ENCODE measurements at places on chromosomes 6 and 20. TPM values are rescaled to one million over a fixed set of nuclear protein-coding genes. Genes with fewer than 3 reads are reported as not detected.
A peak's percentile ranks its signal among the peaks of the same experiment; 100 is the strongest.

DNA sequence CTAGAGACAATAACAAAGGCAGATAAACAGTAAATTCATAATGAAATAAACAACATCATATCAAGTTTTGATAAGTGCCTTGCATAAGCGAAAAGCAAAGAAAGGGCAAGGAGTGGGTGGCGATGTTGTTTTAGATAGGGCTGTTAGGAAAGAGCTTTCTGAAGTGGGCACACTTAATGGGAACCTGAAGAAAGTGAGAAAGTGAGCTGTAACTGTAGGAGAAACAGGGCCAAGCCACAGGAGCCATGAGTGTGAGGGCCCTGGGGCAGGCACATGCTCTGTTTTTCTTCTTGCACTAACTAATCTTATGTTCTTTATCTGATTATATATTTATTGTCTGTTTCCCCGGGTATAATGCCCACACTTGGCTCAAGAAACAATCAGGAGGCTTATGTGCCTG lies 193.4 kb upstream of the SUPT3H start:
- no peak overlapping the region for H3K27ac ChIP-seq
- DNase-seq: no peak
- peaks cover 36% of the 10 kb centered on the region for H3K4me1 ChIP-seq
- H3K27me3 ChIP-seq: no peaks in the 10 kb centered on the region

DNA sequence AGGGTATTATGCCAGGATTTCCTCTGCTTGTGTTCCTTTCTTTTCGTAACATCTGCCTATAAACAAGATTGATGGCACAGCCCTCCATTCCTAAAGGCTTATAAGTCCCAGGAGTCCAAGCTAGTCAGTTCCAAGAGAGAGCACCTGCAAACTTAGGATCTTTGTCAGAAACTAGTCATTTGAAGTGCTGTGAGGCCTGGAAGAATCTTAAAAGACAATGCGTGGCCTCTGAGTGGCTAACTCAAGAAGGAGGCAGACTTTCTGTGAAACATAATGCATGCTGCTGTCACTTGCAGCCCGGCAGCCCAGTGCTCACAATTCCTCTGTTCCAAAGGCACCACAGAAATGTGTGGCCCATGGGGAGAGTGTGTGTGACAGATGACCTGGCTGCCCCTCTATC lies 135.0 kb upstream of the SUPT3H start:
- no peaks in the 10 kb centered on the region for H3K27me3 ChIP-seq
- no peak overlapping the region for H3K4me3 ChIP-seq
- H3K27ac ChIP-seq: no peak overlapping the region

The PKIB gene
- 2.2 TPM for total RNA-seq

The CNPY3 gene
- total RNA-seq: 31.4 TPM

The OTOR gene
- not detected for total RNA-seq

The PLCB1 gene
- 42.4 TPM for total RNA-seq

The KIF6 gene
- total RNA-seq: 0.49 TPM

The TDRD6 gene
- total RNA-seq: not detected

The PTCRA gene
- total RNA-seq: not detected

DNA sequence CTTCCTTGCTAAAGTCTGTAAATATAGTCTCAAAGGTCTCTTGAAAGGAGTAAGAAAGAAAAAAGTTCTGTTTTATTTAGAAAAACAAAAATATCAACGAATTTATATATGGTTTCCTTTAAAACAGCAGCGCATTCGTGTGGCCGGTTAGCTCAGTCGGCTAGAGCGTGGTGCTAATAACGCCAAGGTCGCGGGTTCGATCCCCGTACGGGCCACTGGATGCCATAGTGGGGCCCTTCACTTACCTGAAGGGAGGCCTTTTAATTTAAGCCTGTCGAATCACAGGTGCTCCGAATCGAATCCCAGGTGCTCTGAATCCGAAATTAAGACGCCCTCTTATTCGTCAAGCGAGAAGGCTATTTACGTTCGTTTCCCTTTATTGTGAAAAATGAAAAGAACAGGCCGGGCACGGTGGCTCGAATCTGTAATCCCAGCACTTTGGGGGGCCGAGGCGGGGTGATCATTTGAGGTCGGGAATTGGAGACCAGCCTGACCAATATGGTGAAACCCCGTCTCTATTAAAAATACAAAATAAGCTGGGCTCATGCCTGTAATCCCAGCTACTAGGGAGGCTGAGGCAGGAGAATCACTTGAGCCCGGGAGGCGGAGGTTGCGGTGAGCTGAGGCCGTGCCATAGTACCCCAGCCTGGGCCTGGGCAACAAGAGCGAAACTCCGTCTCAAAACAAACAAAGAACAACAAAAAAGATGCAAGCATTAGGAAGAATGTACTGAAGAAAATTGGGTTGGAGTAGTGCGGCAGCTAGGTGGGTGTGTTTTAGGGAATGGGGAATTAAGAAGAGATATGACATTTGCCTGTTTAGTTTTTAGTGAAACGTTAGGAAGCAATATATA lies 195.8 kb upstream of the ZNF184 start:
- peaks cover 37% of the 10 kb centered on the region for H3K4me1 ChIP-seq
- no peaks in the 10 kb centered on the region for H3K27me3 ChIP-seq
- H3K4me3 ChIP-seq: peak overlapping the region; percentile 64
- DNase-seq: peak; percentile 66
- H3K36me3 ChIP-seq: no peaks in the 10 kb centered on the region
- no peak overlapping the region for H3K27ac ChIP-seq

The MDFI gene
- total RNA-seq: not detected

The ARG1 gene
- 3.5 TPM for total RNA-seq

DNA sequence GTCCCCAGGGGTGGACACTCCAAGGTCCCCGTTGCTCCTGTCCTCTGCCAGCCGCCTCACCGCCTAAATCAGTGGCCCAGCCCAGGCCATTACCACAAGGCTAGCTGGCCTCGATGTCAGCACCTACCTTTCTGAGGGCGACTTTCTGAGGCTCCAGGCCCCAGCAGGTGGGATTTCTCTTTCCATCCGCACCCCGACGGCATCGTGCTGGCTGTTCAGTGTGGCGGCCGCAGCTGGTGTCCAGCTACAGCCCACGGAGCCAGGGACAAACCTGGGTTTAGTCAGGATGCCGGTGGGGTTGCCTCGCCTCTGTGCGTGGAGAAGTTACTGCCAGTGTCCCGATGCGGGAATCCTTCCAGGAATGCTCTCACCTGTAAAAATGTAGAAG lies 60.8 kb downstream of the ERMARD start:
- DNase-seq: no peak
- no peak overlapping the region for H3K27ac ChIP-seq
- H3K36me3 ChIP-seq: no peaks in the 10 kb centered on the region
- no peak overlapping the region for H3K4me3 ChIP-seq
- H3K27me3 ChIP-seq: no peaks in the 10 kb centered on the region

GRCh38 chr6:46412662-46413061 lies 78.6 kb downstream of the RCAN2 start:
- H3K4me3 ChIP-seq: no peak overlapping the region
- H3K27ac ChIP-seq: no peak overlapping the region
- no peaks in the 10 kb centered on the region for H3K36me3 ChIP-seq
- H3K27me3 ChIP-seq: no peaks in the 10 kb centered on the region

DNA sequence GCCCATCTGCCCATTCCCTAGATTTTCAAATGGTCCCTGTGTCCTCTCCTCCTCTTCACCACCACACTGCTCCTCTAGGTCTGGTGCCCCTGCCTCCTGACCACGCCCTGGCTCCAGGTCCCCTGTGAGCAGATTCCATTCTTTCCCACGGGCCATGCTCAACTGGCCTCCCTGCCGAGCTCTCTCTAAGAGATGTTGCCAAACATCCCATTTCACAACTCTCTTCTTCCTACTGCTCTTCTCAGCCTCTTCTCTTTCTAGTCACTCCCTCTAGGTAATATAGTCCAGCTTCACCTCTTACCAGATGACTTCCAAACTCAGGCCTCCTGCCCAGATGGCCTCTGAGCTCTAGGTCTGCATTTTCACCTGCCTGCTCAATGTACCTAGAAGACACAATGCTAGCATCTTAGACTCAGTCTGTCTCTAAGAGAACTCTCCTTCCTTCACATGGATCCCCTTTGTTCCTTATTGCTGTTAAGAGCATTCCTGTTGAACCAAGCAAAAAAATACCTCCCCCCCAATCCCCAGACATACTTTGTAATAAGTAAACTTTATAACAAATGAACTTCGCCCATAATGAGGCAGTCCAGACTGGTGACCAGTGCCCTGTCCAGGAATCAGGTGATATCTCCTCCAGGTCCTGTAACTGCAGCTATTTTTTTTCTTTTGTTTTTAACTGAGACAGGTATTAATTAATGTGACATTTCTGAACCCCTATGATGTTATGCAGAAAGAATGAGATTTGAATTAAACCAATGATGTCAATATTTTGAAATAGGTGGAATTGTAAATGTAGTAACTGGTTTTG lies 79.0 kb downstream of the LYRM4 start:
- no peak for DNase-seq
- H3K27ac ChIP-seq: no peak overlapping the region
- peaks cover 4% of the 10 kb centered on the region for H3K4me1 ChIP-seq
- peaks cover 9% of the 10 kb centered on the region for H3K36me3 ChIP-seq
- no peak overlapping the region for H3K4me3 ChIP-seq

DNA sequence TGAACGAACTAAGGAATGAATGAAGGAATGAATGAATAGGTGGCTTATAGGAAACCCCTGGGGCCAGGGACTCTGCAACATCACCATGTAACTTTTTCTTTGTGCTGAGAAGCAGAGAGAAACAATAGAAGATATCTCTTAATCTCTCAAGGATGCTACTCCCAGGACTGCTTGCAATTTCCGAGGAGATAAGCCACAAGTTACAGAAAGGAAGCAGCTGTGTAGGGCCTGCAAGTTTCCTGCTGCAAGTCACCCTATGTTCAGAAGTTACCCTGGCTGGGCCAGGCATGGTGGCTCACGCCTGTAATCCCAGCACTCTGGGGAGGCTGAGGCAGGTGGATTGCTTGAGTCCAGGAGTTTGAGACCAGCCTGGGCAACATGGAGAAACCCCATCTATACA lies 7.3 kb upstream of the MAVS start:
- H3K27ac ChIP-seq: no peak overlapping the region
- H3K36me3 ChIP-seq: no peaks in the 10 kb centered on the region
- no peak overlapping the region for H3K4me3 ChIP-seq
- no peaks in the 10 kb centered on the region for H3K27me3 ChIP-seq
- no peak for DNase-seq

- no peaks in the 10 kb centered on the region for H3K27me3 ChIP-seq
- H3K27ac ChIP-seq: no peak overlapping the region
- H3K36me3 ChIP-seq: no peaks in the 10 kb centered on the region
- H3K4me3 ChIP-seq: no peak overlapping the region
- H3K4me1 ChIP-seq: peaks cover 13% of the 10 kb centered on the region
These were observed 7.6 kb downstream of the RIPOR2 start for GRCh38 chr6:24927985-24928745.

The TEAD3 gene
- 14.4 TPM for total RNA-seq
